NCI-H1417 treated with DMSO at 0.1 percent for 48 hours (cell line): ENCODE measurements at places on chromosomes 4 and X.

- no peak for DNase-seq
Observed at GRCh38 chrX:69759921-69760625, 144.2 kb downstream of the EDA start.

DNA sequence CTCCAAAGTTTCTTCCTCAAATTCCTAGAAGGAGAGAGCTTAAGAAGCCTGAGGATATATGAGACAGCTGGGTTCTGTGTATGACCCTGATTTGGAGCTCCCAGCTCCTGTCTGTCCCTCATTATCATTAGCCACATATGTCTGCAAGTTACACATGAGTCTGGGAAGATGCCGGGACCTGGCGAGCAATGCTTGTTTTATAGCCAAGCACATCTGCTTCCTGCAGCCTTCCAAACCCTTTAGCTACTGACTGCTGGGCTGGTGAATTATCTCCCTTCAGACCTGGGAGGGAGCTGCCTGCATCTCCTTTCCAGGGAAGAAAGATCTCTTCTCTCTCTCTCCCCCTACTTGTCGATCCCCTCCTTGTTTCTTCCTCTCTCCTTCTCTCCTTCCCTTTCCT is 556.7 kb upstream of the BOD1L1 start:
- no peak for DNase-seq

DNA sequence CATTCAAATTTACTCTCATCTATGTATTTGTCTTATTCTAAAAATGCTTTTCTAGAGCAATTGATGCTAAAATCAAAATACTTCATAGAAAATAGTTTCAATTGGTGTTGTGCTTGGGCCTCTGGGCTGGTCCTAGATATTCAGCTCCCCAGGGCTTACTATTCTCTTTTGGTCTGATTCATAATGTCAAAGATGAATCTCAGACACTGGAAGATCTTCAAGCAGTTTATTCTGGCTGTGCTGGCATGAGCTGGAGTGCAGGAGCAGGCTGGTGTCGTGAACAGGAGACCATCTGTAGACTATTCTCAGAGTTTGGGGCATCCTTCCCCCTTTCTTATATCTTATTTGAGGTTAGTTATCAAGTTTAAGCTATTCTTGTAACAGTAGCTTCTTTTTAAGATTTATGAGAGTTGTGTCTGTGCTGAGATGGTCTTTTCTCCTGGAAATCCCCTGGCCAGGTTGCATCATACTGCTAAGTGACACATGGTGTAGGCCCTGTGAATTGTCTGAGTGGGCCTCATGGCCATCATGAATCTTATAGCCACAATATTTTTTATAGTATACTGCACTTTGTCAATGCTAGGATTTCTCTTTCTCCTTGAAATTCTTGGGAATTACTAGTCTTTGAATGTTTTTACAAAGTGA is 1624.0 kb upstream of the IGFBP7 start:
- no peak for DNase-seq

- no peak for DNase-seq
Observed at GRCh38 chr4:41192136-41192535, 22.2 kb downstream of the APBB2 start.

- DNase-seq: no peak
Observed at GRCh38 chr4:156733582-156733981, 238.0 kb downstream of the PDGFC start.

DNA sequence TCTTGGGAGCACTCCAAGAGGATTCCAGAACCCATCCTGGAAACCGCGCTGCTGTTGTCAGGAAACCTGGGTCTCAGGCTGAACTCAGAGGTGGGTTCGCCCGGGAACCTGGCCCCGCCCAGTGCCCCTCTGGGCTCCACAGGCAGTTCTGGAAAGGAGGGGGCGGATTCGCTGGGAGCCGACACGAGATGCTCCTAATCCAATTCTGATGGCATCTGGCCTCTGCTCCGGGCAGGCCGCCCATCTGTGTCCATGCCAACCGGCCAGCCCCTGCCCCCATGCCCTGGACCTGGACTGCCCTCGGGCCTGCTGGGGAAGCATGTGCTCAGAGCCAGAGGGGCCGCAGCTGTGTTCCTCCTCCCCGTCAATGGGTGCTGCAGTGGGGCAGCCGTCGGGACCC is 21.0 kb downstream of the ATP2B3 start:
- no peak for DNase-seq

- no peak for DNase-seq
Observed at GRCh38 chr4:128384765-128385598, 97.4 kb upstream of the PGRMC2 start.

DNA sequence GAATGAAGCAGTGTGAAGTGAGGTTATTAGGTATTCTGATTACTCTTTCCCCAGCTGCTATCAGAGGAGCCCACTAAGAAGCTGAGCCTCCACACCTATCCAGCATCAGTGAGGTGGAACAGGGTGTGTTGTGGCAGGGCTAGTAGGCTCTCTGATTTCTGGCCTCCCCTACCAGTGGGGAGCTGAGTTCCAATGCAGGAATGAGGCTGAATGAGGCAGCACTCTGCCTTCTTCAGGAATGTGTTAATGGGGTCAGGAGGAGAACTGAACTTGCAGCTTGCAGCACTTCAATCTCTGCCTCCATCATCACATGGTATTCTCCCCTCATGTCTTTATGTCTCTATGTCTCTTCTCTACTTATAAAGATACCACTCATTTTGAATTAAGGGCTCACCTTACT is 26.9 kb downstream of the SOX3 start:
- no peak for DNase-seq

DNA sequence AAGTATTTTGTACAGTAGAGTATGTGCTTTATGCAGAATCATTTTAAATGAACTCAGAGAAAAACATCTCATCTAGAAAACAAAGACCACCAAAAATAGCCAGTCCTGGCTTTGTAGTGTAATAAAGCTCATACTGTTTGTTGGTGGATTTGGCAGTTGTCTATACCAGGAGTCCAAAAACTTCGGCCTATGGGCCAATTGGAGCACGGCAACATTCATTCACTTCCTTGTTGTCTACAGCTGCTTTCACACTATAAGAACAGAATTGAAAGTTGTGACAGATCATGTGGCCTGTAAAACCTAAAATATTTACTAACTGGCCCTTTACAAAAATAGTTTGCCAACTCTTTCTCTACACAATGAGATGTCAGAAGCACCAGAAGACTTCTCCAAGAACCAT is 5.3 kb downstream of the FBXW7 start:
- no peak for DNase-seq

DNA sequence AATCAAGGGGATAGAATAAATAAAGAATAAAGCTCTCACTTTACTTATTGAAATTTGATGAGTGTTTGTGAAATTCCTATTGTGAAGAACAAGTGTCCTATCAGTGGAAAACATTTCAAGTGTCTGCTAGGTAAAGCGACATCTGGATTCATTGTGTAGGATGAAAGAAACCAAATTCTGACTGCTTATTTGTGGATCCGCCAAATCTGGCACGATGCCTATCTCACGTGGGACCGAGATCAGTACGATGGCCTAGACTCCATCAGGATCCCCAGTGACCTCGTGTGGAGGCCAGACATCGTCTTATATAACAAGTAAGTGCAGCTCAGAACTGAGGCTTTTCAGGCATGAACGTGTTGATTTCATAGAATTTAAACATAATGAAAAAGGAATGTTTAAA is 1.9 kb downstream of the CHRNA9 start:
- DNase-seq: no peak

DNA sequence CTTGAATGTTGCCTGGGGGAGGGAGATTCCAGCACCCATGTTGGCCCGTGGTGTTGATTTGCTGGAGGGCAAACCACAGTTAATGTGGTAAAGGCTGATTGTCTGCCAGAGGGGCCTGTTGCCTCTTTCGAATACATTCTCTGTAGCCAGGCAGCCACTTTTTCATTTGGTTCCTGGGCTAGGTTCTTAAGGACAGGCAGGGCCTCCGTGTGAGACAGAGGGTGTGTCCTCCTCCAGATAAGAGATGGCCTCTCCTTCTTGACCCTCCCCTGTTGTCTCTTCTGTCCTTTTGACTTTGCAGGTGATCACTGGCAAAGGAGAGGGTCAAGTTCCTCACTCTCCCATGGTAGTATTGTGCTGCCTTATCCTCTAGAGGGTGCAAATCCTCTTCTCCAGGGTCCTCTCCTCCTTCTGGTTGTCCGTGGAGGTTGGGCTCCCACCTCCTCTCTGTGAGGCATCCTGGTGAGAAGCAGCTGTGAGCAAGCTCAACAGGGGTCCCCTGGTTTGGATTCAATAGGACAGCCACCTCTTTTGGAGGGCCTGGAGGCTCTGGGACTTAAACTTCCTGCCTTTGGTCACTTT is 44.9 kb downstream of the ZNF182 start:
- no peak for DNase-seq

DNA sequence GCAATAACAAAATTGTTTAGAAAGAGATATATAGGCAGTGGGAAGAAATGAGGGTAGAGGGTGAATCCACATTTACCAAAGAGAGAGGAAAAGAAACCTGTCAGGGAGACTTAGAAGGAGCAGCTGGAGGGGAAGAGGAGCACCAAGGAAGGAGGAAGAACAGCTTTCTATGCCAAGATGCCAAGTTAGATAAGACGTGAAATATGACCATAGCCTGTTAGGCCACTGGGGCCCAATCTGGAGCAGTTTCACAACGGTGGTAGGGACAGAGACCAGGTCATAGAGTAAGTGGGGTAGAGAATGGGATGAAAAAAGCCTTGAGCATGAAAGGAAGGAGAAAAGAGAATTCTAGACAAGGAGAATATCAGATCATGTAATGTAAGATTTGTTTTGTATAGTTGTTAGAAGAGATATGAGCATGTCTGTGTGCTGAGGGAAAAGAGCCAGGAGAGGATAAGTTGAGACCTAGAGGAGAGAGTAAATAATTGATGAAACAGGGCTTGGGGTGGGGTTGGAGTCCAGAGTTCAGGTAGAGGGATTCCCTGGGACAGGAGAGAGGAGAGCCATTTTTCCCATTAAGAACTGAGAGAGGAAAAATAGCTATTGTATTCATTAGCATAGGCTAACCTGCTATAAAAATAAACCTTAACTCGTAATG is 4.4 kb upstream of the SOWAHB start:
- no peak for DNase-seq

DNA sequence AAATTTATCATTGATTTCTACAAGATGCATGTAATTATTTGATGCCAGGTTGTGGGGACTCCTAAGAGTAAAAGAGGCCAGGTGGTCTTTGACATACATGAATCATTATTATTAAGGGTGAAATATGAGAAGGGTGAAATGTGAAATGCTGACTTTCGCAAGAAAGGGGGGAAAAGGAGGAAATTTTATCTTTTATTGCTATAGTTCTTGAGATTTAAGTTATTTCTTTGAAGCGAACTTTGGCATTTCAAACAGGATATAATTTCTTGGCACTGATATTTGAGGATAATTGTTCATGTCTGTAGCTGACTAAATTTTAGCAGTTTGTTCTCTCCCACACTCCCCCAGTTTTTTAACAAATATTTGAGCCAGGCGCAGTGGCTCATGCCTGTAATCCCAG is 80.1 kb downstream of the TMEM131L start:
- no peak for DNase-seq

DNA sequence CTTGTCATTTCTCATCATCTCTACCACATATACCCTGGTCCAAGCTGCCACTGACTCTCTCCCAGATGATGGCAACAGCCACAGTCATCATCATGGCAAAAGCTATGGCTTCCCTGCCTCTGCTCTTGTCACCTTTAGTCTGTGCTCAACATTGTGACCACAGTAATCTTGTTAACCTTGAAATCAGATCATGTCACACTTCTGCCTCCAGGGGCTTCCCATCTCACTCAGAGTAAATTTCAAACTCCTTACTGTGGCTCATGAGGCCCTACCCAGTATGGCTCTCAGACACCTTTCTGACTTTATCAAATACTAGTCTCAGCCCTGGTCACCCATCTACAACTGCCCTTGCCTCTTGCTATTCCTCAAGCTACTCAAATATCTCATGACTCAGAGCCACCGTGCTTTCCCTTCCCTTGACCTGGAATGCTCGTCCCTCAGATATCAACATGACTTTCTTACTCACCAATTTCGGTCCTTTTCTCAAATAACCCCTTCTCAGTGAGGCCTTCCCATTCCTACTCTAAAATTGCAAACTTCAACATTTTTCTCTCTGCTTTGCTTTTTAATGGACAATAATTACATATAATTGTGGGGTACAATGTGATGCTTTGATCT is 41.1 kb upstream of the STIM2 start:
- DNase-seq: no peak

DNA sequence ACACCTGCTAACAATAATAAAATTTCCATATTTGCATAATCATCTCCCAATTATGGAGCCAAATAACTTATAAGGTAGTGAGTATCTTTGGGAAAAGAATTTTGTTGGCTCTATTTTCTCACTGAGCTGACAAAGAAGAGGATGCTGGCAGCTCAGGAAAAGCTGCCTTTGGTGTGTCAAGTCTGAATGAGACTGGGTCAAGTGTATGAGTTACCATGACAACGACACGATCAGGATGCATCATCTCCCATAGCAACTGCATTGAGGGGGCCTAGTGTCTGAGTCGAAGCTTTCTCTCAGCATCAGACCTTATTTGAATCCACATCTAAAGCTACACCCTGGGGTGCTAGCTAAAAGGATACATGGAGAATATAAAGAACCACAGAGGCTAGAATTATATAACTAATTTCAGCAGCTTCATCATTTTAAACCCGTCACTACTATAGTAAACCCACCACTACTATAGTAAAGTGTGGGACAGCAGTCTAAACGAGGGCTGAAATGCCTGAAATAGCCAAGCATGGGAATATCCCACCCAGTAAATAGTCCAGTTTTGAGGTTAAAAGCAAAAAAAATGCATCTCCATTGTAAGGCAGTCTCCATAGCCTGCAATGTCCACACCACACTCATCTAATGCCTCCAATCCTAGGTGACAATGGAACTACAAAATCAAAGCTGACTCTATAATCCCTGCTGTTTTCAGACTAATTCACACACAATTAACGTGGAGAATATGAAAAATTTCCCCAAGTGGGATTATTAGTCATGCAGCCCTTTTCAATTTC is 16.0 kb downstream of the GSPT2 start:
- DNase-seq: peak; percentile 70

- DNase-seq: peak; percentile 66
Observed at GRCh38 chr4:125313497-125313896, 1.3 kb upstream of the FAT4 start.

DNA sequence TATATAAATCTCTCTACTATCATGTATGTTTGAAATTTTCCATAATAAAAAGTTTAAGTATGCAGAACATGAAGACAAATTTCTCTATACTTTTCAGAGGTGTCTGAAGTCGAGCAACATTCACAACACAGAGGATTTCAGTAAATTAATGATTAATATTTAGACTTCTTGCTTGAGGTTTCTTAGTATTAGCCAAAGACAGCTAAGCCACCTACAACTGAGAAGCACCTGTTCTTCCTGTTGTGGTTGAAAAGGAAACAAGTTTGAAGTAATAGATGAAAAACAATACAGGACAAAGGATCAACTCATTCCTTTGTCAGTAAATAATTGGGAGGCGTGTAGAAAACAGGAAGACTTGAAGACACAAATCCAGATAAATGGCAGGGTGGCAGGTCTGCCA is 21.1 kb downstream of the SCML1 start:
- no peak for DNase-seq
